ENCODE measurements at places on chromosomes 13 and 19.

DNA sequence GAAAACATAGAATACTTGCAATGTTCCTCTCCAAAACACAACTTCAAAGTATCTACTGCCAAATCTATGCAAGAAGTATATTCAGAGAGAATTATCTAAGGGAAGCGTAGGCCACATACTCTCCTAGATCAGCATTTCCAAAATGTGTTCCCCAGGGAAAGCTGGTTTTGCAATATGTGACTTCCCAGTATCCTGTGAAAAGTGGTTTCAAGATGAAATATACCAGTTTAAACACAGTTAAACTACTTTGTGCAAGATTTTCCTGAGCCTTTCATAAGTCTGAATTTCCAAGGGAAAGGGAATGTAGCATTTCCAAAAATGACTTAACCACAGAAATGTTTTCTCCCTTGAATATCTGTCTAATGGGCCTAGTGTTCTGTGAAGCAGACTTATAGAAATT lies 7.6 kb downstream of the STARD13 start:
- DNase-seq, result no peak

GRCh38 chr13:48564056-48564455 lies 31.2 kb upstream of the RCBTB2 start:
- no peak for DNase-seq

GRCh38 chr13:94487043-94487442 lies 7.6 kb upstream of the DCT start:
- no peak for DNase-seq

- no peak for DNase-seq
Observed at GRCh38 chr13:51770681-51771417, 33.1 kb downstream of the DHRS12 start.

DNA sequence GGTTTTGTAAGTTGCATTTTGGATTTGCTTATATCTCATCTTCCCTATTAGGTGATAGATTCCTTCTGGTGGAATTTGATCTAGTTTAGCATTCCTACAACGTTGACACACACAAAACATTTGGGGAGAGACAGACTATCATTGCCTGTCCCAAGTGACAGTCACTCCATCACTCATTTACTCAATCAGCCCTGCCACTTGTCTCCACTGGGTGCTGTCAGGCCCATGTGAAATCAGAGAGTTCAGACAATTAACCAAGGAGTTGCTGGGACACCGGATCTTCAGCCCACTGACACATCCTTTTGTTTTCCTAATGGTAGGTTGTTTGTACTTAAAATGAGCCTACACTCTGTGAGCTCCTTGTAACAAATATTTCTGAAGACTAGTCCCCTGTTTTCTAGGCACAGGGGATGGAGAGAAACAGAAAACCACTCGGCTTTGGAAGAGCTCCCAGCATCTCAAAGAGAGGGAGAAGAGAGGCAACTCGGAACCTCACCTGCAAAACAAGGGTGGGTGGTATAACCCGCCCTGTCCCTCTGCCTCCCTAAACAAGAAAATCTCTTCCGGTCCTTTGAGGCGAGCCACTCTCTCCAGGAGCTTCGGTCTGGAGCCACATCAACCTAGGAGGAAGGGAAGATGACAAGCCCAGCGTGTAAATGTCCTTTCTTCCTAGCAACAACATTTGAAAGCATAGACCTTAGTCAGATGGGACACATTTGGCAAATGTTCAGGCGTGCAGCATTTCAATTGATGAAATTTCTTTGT lies 440.9 kb upstream of the KLF12 start:
- no peak for DNase-seq

DNA sequence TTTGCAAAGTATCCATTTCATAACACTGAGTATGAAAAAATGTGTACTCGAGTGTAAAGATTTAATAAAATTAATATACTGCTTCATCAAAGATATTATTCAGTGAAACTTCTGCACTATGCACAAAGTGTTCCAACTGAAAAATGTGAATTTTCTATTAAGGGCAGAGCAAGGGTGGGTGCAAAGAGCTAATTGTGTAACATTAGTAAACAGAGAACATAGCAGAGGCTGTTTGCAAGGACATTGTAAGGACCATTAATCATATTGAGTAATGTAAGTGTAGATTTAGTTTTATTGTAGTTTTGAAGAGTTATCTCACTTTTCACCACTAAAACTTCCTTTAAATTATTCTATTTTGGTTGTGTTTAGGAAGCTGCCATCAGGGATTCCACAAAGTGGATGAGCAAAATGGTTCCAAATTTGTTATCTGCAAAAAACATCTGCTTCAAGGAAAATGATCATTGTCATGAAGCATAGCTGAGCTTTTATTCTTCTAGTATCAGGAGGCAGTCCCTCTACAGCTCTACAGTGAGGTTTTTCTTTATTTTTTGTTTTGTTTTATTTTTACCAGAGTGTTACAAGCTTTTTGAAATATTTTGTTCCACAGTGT lies 1375.4 kb downstream of the SLITRK1 start:
- peak; percentile 82 for DNase-seq

Data from CMK (cell line).